Stimulated activated CD8-positive, alpha-beta memory T cell treated with anti-CD3 and anti-CD28 coated beads, Interleukin-7, amount 100 ng/mL, for 1 hour (primary cell): ENCODE measurements at places on chromosomes 3 and 15.

DNA sequence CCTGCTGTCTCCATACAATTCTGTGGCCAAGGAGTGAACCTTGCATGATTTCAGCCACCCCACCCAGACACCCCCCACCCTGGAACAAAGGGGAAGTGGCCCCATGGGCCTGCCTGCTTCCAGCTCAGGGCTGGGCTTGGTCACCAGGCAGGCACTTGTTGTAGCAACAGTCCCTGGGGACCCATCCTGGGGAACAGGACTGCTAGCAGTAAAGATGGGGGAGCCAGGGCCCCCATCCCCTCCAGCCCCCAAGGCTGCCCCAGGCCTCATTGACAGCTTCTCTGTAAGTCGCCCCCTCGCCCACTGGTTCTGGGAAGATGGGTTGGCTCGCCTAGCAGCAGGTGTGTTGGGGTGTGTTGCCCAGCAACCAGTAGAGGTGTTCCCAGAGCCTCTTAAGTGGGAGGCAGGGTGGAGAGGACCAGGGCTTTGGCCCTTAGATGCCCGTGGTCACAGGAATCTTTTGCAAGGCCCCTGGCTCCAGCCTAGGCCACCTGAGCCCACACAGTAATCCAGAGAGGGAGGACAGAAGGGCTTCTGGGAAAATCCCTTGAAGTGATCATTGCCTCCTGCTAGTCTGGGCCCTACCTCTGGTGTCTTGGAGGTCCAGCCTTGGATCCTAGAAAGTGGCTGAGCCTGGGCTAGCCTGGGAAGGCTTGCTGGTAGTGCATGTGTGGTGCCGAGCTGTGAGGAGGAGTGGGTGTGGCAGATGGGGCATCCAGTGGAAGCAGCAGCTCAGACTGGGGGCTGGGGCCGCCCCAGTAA is 48.9 kb downstream of the CYP11A1 start:
- DNase-seq, result no peak

DNA sequence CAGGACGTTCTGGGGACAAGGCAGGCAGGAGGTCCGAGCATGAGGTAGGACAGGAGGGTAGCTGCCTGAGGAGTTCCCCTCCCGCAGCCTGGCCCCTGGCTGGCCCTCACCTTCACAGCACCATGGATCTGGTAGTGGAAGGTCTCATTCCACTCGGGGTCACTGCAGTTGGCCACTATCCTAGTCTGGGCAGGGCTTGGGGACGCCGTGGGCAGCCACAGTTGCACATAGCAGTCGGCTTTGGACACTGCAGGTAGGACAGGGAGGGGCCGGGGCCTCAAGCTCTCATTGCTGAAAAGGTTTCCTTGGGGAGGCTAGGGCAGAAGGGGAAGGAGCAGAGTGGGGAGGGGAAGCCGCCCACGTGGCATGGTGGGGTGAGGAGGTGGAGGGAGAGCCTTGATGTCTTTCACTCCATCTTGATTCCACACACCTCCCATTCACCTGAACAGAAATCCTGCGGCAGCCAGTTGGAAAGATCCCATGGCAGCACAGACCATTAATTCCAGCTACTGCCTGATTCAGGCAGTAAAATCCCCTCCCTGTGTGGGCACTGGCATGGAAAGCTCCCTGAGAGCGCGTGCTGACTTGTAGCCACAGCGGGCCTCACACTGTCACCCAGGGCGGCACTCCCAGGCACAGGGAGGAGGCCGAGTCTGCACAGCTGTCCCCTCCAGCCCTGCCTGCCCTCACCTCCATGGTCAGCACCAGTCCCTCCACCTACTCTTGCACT is 2.1 kb downstream of the PLA2G4F start:
- no peak for DNase-seq

- DNase-seq, result no peak
Measured at GRCh38 chr3:171005648-171006047, 20.9 kb downstream of the SLC2A2 start.

DNA sequence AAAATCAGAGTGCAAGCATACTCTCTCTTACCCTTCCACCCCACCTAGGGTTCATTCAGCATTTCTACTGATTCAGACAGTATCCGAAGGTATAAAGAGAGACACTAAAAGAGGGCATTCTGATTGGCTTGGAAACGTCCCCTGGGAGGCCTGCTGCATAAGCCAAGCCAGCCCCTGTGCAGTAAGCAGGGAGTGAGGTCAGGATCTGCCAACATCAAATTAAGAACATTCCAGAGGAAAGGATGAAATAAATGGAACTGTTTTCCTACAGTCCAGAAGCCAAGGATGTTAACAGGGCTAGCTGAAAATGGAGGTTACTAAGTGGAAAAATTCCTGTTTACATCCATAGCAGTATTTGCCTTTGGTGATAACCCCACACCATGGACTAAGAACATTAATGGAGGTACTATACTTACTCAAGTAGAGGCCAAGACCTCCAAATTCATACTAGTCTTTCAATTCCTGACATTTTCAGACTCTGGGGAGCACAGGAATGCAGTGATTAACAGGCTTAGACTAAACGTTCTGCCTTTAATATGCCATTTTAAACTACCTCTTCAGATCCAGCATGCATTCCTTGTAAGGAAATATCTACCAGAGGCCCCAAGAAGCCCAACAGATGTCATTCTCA is 34.5 kb downstream of the NPTN start:
- no peak for DNase-seq

- no peak for DNase-seq
Measured at GRCh38 chr3:23944007-23944783, 891 bp upstream of the NR1D2 start.

- DNase-seq, result no peak
Measured at GRCh38 chr3:69411346-69411745, 25.5 kb upstream of the FRMD4B start.

DNA sequence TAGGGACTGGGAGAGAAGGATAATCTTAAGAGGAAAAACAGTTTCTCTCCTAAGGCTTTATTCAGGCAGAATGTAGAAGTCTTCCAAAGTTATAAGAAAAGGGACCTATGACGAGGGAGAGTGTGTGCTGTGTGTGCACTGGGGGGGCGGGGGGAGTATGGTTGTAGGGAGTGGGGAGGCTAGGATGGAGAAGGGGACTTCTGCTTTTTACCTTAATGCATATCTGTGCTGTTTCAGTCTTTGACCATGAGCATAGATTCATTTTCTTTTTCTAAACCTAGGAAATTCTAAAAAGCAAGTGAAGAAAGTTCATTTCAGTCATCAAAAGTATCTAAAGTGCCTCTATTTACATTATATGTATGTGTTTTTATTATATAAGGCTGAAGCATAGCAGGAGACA is 52.6 kb upstream of the RASA2 start:
- no peak for DNase-seq

- no peak for DNase-seq
Measured at GRCh38 chr3:33879540-33879939, 81.1 kb downstream of the PDCD6IP start.

- no peak for DNase-seq
Measured at GRCh38 chr15:92625251-92625980, 30.2 kb downstream of the FAM174B start.

DNA sequence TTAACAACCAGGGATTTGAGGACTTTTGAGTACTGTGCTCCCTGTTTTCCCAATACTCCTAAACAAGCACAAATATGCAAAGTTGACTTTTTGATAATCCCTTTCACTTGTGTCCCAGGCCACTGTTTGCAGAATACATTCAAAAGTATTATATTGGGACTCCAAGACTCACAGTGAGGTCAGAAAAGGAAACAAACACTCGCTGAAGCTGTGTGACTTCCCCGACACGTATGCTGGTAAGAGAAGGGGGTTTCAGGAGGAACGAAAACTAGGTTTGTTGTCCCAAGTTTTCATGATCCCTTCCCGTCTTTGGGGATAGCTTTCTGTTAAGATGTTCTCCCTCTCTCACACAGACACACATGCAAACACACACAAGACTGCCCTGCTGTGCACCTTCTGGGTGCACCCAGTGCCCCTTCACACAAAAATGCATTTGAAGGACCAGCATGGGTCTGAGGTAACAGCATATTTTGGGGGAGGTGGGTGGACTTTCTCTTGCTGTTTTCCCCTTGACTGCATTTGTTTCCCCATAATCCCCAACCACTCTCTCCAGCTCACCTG is 225.2 kb upstream of the PRICKLE2 start:
- DNase-seq, result no peak

- DNase-seq, result no peak
Measured at GRCh38 chr3:4426782-4427344, 40.2 kb downstream of the SUMF1 start.

- DNase-seq, result no peak
Measured at GRCh38 chr3:134334901-134335280, 39.4 kb downstream of the AMOTL2 start.
